ENCODE measurements at places on chromosomes 6 and 20.

GRCh38 chr20:31691646-31692275 is 30.9 kb downstream of the BCL2L1 start:
- DNase-seq = peak; percentile 58

DNA sequence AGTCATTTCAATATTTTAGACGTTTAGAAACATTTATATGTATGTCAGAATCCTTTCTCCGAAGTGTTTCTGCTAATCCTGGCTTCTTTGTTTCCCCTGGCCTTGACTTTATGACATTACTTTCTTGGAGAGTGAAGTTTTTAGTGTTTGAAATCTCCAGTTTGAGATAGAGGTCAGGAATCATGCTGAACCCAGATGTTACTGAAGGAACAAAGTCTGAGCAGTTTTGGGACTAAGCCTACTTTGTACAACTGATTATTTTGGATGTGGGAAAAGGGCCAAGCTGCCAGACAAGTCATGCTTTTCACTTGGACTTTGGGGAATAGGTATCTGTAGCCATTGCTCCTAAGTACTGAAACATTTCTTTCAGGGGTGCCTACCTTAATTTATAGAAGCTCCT is 2.3 kb downstream of the RNF144B start:
- DNase-seq = peak; percentile 44

DNA sequence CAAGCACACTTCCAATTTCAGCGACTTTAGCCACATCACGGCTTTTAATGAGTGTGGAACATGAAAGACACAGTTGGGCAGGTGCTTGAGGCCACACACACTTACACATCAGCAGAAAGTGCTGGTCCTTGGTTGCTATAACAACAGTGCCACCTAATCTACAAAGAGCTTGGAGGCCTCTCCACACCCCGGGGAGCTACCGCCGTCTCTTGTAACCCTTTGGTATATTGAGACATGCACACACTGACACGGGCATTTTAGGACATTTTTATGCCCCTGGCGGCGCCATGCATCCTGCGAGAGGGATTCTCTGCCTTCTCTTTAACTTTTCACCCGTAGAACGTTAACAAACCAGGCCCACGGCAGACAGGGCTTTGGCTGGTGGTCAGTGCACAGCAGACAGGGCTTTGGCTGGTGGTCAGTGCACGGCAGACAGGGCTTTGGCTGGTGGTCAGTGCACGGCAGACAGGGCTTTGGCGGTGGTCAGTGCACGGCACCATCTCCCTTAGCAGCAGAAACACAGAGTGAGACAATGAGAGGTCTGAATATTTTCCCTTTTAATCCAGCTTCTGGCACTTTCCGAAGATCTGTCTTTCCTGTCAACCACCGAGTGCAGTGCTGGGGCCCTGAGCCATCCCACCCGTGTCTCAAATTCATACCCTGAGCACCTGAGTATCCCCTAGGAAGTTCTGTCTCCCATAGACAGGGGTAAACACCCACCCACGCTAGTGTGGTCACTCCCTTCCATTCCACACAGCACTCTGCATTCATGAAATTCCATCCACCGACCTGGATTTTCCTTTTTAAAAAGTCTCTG is 116.6 kb upstream of the RPS6KA2 start:
- DNase-seq = no peak

DNA sequence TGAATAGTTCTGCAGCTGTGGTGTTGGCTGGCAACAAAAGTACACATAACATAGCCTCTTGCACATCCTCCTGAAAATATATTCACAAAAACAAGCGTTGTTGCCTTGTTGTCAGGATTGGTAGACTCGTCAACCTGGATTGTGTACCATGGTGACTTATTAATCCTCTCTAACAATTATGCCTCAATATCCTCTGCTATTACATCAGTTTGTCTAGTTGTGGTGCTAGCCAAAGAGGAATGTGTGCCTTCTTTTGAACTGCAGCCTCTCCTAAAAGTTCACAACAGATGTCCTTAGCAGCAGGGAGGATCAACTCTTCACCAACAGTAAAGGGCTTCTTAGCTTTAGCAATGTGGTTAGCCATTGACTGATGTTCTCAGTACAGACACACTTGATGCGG is 3.6 kb upstream of the SF3B5 start:
- DNase-seq = no peak

- DNase-seq = no peak
Observed at GRCh38 chr6:139550361-139550760, 175.9 kb upstream of the CITED2 start.

DNA sequence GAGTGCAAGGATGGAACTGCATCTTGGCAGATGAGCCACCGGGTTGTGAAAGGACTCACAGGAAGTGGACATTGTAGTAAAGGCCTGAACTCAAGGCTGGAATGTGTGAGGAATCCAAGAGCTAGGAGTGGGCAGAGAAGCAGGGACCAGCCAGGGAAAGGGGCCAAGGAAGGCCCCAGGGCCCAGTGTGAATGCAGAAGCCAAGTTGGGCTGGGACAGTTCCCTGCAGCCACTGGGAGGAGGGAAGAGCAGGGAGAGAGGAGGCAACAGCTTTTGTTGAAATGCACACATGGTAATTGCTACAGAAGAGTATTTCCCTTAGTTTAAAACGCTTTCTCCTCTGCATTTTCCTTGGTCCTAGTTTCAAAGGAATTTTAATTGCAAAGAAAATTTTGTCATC is 34.6 kb downstream of the CDH22 start:
- DNase-seq = no peak

- DNase-seq = no peak
Observed at GRCh38 chr6:154380741-154381140, 24.1 kb upstream of the IPCEF1 start.

DNA sequence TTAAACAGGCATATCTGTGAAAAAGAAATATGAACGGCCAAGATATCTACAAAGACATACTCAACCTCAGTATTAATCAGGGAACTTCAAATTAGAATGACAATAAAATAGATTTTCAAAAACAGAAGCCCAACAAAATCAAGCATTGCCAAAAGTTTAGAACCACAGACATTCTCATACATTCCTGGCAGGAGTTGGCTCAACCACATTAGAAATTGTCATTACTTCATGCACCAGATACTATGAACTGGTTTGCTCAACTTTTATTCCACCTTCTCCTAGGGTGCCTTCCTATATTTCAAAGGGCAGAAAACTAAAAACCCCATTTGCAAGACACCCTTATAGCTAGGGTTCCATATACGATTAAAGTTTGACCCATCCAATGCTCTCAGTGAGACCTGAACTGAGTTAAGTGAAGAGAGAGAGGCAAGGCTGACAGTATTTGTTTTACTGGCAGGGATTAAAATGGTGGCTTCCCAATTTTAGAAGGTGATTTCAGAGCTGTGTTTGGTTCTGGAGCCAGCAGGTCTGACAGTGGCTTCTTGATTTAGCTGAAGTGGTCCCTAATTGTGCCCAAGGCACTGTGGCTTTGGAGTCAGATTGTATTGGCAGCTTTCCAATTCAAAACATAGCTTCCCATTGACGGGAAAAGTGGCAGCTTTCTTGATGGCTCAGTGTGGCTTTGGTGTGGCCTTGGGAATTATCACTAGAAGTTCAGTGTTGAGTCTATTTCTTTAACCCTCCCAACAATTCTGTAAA is 77.1 kb upstream of the CDYL start:
- DNase-seq = peak; percentile 63

DNA sequence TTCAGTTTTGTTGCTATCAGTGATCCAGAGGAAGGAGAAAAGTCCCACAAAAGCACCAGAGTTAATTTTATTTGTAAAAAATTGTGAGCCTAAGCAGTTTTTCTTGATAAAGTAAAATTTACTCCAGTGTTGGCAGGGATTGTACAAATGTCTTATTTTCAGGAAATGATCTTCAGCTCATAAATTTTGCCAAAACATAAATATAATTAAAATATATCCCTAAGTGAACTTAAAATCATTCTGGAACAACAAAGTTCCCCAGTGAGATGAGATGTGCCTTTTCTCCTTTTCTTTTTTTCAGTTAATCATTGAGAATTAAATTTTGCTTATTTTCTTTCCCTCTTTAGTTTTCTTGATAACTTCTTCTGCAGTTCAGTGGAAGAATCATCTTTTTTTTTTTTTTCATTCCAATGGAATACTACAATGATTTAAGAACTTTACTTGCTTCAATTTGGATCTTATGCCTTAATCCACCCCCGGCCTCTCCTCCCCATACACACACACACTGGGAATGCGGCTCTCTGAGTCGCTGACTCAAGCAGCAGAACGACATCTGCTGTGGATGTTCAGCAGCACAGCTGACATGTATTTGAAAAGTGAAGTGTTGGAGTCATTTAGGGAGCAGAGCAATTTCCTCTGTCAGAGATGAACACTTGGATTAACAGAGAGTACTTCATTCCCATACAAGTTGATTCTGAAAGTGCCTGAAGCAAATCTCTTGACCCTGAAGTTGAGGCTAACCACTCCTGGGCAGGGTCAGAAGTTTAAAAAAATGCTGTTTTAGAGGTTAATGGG is 27.7 kb upstream of the LAMA4 start:
- peak; percentile 84 for DNase-seq

DNA sequence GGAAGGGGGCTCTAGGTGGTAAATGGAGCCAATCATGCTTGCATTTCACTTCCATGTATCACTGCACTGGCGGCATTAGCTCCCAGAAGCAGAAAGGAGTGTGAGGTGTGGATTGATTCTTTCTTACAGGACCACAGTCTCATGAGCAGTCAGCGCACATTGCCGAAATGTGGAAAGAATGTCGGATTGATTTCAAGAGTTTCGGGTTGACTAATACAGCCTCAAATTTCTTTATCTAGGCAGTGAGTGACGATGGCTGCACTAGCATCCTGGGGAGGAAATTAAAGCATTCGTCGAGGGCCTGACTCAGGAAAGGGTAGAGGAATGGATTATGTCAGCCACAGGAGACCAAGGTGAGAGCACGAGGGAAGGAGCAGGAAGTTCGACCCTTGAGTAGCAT is 222.8 kb upstream of the CDYL start:
- DNase-seq = no peak

DNA sequence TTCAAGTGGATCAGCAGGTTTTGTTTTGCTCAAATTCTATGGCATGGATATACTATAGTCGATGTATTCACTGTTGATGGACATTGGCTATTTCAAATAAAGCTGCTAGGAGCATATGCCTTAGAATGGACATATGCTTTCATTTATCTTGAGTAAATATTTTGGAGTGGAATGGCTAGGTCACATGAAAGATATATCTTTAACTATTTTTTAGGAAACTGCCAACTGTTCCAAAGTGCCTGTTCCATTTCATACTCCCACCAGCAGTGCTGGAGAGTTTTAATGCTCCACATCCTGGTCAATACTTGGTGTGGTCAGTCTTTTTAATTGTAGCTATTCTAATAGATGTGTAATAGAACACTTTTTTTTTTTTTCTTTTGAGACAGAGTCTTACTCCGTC is 81.1 kb upstream of the PIM1 start:
- no peak for DNase-seq

GRCh38 chr6:164898412-164898811 is 411.0 kb downstream of the C6orf118 start:
- no peak for DNase-seq

DNA sequence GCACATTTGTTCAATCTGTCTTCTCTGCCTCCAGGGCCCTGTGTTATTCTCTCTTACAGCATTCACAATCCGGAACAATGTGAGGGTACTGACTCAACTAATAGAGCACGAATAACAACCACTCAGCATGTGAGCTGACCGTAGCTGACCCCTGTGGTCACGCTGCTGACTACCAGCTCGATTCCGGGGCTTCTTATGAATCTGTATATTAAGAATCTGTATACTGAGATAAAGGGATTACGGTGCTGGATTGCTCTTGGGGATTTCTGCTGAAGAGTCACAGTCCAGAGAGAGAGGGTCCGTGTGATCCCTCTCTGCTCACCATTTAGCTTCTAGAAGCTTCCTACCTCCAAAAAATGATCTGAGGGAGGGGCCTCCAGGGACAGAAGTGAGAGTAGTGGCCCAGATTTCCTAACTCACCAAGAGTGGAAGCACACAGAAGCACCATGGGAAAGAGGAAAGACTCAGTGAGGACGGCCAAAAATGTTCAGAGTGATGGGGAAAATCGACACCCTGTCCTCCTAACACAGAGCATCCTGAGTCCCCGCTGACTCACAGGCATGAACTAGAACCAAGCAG is 156.2 kb downstream of the THBS2 start:
- DNase-seq = no peak

- DNase-seq = no peak
Observed at GRCh38 chr20:14889496-14890255, 552.3 kb upstream of the FLRT3 start.

DNA sequence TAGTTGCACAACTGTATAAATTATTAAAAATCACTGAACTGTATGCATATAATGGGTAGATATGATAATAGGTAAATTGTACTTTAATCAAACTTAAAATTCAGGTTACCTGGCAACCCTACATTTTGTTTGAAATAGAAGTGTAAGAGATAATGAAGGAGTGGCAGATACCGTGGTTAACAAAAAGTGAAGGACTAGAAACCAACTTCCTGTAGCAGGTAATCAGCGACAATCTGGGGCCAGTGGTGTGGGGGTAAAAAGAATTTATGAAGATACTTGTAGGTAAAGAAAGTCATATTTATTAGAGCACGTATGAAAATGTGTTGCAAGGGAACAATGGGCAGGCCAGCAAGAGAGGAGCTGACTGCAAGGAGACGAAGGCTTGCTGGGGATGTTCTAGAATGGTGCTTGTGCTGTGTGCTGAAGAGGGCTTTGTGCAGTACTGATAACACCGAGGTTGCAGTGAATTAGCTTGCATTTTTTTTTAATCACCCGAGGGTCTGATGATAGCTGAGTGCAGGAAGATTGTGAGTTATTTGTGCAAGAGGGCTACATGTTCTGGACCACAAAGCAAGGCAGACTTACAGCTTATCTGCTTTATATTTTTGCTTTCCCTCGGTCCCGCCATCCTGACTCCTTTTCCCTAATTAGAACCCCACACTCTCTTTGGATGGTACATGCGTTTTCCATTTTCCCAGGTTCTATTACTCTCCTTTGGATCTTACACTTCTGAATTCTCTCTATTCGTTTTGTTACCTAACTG is 4.6 kb upstream of the ENPP1 start:
- no peak for DNase-seq

GRCh38 chr6:80197474-80197873 is 91.0 kb downstream of the BCKDHB start:
- DNase-seq = peak; percentile 45

DNA sequence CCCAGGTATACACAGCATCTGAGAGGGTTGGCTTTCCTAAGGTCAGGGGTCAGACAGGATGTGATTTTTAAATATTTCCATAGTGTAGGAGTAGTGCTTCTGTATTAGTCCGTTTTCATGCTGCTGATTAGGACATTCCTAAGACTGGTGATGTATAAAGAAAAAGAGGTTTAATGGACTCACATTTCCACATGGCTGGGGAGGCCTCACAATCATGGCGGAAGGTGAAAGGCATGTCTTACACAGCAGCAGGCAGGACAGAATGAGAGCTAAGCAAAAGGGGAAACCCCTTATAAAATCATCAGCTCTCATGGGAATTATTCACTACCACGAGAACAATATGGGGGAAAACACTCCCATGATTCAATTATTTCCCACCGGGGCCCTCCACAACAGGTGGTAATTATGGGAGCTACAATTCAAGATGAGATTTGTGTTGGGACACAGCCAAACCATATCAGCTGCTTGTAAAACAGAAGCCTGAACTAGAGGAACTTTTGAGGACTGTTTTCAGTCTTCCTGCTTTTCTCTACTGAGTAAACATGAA is 91.0 kb upstream of the MEI4 start:
- DNase-seq = no peak

DNA sequence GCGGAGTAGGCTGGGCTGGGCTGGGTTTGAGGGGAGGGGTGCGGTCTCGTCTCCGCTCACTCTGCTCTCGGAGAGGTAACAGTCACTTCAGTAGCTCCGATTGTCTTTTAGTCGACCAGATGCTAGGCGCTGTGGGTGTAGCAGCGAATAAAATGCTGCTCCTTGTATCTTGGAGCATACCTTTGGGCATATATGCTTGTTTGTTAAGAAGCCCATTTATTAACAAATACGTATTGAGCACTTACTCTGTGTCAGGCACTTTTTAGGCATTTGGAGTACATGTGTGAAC is 545 bp downstream of the ACTR5 start:
- no peak for DNase-seq
